GM04504 (cell line): ENCODE measurements at places on chromosomes 3 and 15.

DNA sequence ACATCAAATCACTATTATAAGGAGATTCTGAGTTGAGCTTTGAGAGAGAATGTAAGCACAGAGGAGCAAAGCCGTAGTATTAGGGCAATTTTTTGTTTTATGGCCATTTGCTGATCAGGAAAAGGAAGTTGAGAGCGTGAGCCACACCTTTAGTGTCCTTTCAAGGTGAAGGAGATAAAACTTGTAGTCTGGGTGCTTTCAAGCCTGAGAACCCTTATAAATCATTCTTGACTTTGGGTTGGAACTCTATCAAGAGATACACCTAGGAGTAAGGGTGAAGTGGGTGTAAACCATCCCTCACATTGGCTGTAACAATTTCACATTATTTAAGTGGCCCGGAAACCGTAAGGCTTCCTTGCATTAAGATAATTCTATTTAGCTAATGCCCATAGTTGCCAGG is 122.2 kb downstream of the ATG7 start:
- no peak for DNase-seq

- DNase-seq, result no peak
Measured at GRCh38 chr3:62132027-62132602, 241.2 kb downstream of the FEZF2 start.

DNA sequence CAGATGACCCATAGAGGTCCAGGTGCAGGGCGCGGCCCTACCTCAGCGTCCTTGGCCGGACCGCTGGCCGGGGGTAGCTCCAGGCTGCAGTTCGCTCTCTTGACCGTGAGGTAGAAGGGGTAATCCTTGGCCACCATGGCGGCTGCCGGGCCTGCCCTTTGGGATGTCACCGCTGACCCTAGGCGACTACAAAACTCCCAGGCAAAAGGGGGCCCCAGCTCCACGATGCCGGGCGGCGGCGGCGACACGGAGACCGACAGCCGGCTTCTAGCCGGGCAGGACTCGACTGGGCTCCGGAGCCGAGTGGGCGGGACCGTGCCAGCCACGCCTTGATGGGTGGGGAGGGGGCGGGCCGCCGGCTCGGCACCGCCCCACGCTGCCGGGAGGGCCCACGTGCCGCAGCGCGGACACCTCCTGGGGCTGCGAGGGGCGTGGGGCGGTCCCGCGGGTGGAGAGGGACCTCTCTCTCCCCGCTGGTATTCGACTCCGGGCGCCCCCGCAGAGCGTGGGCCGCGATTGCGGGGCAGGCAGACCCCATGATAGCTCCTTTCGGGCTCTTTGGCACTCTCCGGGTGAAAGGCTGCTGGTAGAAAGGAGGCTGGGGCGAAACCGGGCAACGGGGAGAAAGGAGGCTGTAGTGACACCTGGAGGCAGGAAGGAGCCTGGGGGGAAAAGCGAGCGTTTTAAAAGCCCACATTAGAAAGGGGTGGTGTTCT is at the start of gene ARHGEF3:
Gene ARHGEF3, minus strand, starts transcription at position 288 of the 716 bp plus-strand sequence. Its CDS starts 151 bp downstream, at position 137.
- peak; percentile 35 for DNase-seq

DNA sequence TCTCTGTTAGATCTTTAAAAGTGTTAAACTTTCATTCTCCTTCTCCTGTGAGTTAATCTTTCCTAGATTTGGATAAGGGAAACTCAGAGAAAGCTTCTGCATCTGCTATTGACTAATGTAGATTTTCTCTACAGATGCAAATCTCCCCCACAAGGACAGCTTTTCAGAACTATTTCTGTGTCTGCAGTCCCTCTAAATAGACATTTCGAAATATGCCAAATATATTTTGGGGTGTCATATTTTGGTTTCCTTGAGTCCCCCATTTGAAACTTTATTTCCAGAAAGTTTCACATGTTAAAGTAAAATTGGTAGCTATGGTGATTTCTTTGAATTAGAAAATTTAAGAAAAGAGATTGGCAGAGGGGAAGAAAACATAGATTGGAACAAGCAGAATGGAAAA is 852.3 kb upstream of the ALCAM start:
- DNase-seq, result no peak

- DNase-seq, result peak; percentile 60
Measured at GRCh38 chr3:171374661-171375285, 85.4 kb downstream of the TNIK start.

GRCh38 chr15:90901175-90902039 is 1.7 kb upstream of the MAN2A2 start:
- DNase-seq, result no peak

DNA sequence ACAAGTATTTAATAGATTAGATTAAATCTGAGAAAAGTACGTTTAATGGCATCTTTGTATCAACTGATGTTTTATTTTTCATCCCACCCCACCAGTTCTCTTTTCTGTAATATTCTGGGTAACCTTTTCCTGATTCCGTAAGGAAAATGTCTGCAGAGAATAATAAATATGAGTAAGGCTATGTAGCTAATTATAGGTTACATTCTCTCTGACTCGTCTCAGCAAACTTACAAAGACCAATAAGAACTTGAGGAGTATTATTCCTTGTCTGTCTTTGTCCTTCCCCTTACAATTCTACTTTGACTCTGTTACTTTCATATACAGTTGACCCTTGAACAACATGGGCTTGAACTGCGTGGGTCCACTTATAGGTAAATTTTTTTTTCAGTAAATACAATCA is 12.1 kb downstream of the SNAP23 start:
- no peak for DNase-seq

DNA sequence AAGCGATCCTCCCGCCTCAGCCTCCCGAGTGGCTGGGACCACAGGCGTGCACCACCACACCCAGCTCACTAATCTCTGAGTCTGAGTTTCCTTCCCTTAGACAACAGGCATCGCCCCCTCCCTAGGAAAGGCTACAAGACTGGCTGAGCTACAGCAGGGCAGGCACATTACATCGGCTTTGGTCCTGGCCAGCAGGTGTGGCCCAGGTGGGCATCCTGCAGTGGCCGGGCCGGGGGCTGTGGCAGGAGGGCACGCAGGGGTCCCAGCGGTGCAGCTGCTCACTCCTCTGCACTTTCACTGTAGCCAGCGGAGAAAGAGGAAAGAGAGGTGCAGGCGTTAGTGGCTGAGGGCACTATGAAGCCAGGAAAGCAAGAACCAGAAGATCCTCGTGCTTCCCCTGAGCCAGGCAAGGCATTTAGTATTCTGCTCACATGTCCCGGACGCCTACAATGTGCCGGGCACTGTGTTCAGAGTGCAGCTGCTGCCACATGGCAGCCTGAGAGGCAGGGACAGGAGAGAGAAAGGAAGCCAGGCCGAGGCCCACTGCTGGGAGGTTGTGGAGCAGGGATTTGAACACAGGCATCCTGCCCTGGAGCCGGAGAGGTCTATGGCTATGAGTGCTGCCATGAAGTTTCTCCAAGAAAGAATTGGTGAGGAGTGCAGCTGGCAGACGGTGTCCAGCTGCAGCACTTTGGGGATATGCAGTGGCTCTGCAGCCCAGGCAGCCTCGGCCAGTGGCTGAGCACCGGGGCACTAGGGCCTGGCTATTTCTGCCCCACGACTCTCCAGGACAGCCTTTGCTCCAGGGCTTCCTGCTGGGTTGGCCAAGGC is 22.3 kb downstream of the GRIP2 start:
- DNase-seq, result no peak

DNA sequence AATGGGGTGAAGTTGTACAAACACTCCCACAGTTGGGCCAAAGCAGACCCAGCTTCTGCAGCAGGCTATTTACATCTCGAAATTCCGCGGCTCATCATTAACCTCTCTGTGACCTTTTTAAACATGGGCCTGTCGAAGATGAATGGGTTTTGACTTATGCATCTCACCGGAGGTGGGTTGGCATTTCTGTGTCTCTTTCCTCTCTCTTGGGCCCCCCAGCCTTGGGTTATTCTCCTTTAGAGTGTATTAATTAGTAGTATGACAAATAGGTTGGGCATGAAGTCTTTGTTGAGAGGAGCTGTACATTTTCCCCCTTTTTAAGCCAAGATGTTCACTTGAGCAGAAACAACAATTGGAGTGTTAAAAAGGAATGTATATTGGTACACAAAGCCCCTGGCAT is 9.8 kb downstream of the SMAD6 start:
- DNase-seq, result no peak

GRCh38 chr15:53978253-53978906 is at the start of gene UNC13C:
Gene UNC13C (plus strand): TSS chr15:53978441. CDS start chr15:54012904, 34,463 bp downstream.
- no peak for DNase-seq

DNA sequence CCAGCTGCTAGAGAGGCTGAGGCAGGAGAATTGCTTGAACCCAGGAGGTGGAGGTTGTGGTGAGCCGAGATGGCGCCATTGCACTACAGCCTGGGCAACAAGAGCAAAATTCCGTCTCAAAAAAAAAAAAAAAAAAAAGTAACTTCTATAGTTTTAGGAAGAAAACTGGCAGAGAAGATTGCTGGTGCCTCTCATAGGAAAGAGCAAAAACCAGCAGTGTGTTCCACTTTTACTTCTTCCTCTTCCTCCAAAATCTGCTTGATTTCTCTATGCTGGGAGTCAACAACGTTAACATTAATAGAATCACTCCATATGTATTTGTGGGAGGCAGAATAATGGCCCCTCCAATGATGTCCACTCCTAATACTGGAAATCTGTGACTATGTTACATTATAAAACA is 12.5 kb upstream of the NR1D2 start:
- no peak for DNase-seq

DNA sequence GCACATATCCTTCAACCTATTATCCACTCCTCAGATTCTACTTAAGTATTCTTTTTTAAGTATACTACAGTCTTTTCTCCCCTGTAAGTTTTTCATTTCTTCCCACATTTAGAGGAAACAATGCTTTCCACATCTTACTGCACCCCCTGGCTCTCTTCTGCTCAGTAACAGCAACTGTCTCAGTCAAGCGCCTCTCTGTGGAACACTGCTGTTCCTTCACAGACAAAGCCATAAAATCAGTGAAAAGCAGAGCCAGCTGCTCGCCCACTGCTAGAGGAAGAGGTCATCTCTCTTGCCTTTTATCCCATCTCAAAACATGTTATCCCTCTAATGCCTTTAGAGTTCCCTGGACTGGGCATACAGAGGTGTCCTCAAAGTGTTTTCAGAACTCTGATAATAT is 24.8 kb downstream of the SERP1 start:
- DNase-seq, result no peak

- no peak for DNase-seq
Measured at GRCh38 chr3:122263058-122263457, 62.0 kb upstream of the CSTA start.

DNA sequence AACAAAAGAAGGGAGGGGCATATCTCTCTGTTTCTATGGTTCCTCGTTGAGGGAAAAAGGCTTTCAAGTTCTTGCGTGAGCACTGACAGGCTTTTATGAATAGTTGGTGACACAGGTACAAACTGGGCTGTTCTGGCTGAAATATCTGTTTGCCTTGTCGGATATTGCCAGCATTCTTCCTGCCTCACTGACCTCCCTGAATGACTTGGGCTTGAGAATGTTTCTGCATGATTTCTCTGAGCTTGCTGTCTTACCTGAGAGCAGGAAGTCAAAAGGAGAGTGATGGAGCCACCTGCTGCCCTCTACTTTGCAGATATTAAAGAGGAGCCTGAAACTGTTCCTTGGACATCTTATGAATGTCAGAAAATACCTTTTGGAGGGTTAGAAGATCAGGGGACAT is 4.8 kb downstream of the GCNT3 start:
- DNase-seq, result no peak
